A673 (cell line): ENCODE measurements at places on chromosomes 4 and X.

- DNase-seq: no peak
Observed at GRCh38 chr4:30818541-30818940, 98.4 kb downstream of the PCDH7 start.

- peak; percentile 17 for DNase-seq
Observed at GRCh38 chrX:68428431-68428830, 4.9 kb downstream of the OPHN1 start.

DNA sequence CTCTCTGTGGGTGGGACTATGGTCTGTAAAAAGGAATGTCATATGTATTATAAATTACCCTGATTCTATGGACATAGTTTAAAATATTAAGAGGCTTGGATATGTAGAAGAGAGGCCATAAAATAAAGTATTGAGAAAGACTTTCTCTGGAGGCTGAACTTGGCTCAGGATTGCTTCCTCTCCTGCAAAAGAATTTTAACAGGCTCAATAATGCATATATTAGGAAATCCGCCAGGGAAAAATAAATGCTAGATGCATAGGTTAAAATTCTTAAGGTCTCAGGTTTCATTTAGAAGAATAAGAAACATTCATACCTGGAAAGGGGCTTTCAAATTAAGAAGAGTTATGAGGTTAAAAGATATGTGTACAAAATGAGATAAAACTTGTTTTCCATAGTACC is 424.3 kb downstream of the ARAP2 start:
- no peak for DNase-seq

DNA sequence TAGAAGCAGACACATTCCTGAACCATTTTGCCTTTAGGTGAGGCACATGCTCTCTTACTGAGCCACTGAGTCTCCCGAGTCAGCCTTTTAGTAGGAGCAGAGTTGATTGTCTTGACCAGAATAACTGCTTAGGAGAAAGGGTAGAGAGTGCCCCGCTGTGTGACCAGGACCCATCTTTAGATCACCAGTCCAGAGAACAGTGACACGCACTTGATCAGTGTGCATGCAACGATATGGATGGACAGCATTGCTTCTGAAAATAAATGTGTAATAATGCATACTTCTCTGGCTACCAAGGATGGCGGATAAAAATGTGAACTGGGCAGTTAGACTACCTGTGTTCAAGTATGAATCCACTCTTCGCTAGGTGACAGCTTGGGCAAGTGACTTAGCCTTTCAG is 897.7 kb downstream of the TRIML1 start:
- DNase-seq: no peak

DNA sequence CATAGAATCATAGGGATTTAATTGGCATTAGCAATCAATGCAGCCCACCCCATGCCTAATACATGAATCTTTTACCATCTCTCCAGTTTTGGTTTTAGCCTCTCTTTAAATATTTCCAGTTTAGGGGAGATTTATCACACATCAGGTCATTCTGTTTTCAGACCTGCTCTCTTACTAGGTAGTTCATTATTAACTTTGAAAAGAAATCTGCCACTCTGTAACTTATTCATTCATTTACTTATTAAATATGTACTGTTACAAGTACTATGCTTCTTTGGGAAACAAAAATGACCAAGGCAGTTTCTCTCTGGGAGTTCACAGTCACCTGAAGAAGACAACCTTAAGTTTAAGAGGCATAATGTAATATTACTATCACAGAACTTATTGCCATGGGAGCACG is 62.1 kb downstream of the USO1 start:
- no peak for DNase-seq

GRCh38 chr4:40909363-40909876 is 159.7 kb downstream of the NSUN7 start:
- peak; percentile 91 for DNase-seq

DNA sequence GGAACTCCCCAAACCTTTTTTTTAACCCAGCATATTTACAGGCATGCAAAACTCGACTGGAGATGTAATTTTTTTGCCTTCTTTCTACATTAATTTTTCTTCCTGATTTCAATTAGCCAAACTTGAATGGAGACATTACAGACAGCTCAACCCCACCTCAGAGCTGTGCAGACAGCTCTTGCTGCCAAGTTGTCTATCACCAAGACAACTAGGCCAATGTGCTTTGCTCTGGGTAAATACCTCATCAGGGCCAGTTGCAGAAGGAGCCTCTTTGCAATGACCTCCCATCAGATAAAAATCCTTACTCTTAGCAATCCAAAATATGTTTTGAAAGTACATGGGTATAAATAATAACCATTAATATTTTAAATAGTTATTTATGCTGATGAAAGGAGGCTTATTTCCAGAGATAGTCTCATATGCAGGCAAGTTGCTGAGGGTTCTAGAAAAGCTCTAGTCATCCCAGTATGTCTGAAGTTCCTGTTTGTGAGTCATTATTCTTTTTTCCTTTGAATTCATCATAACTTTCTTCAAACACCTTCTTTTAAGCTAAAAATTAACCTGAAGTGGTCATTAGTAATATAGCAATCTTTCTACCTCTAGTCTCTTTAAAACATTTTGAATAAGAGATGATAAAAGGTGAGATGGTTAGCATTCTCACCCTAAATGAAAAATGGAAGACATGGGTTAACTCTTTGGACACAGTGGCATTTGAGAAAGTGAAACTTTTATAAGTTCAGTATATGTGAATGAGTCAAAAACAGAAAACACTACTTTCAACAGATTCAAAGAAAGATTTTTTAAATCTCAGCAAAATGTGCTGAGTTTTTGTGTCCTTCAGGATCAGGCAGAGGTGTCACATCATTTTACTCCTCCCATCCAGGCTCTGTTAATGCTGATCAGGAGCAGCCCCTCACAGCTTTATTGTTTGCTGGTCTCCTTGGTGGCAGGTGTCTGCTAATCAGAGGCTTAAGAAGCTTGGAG is 475.5 kb upstream of the FGF16 start:
- no peak for DNase-seq

- DNase-seq: no peak
Observed at GRCh38 chr4:113064244-113064643, 14.8 kb downstream of the ANK2 start.

DNA sequence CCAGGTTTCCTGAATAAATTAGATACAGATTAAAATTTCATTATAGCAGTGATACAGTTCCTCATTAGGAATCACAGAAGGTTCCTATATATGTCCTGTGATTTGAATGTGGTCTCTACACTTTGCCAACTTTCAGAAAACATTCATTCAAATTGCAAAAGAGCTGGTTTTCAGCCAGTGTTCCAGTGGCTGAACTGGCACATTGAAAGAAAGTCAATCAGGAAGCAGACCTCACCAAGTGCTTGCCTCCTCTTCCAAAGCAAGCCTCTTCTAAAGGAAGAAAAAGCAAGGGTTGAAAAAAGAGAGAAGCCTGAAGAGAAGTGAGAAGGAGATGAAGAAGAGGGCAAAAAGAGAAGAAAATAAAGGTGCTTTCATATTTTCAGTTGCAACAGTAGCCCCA is 12.7 kb downstream of the KLHL34 start:
- no peak for DNase-seq

DNA sequence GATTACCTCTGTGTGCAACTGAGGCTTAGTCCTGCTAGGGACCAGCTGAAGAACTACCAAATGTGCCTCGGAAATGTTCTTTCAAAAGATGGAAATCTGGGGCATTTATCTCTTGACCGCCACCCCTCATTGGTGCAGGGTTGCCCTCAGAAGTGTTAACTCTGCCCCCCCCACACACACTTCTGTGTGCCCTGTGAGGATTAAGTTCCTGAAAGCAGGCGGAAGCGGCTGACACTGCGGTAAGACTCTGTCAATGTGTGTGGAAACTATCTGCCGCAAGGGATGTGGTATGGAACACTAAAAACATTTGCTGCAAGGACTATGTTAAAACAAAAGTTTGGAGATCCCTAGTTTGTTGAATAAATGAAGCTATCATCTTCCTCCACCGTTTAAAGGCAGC is 106.9 kb upstream of the NDP start:
- DNase-seq: no peak

DNA sequence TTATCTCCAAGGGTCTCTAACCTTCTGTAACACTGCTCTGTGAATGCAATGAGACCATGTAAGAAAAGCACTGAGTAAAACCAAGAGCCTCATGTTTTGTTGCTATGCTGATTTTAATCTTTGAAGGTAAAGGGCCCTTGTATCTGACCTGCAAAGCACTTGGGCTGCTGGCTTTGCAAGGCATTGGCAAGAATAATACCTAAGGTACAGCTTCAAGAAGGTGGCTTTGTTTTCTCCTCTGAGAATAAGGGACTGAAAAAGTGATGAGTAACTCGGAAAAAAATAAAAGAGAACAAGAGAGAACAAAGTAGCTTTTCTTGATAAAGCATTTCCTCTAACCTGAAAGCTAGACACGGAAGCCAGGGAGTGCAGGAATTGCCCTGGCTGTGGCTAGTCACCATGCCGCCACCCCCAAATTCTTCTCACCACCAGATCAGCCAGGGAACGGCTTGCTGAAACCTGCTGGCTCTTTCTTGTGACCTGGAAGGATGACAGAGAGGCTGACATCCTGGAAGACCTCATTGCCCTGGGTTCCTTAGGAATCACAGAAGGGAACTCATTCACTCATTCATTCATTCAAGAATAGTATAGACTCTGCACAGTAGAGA is 41.8 kb upstream of the HS3ST1 start:
- no peak for DNase-seq

- DNase-seq: peak; percentile 85
Observed at GRCh38 chrX:39755143-39756032, 342.4 kb downstream of the BCOR start.

DNA sequence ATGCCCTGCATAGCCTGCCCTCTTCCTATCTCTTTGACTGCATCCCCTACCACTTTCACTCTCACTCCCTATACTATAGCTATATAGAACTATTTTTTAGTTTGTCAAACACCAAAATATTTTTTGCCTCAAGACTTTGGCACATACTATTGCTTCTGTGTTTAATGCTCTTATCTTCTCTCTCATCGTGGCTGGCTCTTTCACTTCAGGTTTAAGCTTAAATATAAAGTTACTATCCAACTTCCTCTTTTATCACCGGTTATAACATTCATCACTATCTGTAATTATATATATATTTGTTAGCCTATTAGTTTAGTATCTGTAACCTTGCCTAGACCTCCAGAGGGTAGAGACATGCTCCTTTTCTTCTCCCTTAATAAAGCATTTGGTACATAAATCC is 11.5 kb upstream of the HMGB2 start:
- no peak for DNase-seq

- peak; percentile 40 for DNase-seq
Observed at GRCh38 chrX:130108647-130109428, 1.5 kb downstream of the ELF4 start.

- DNase-seq: no peak
Observed at GRCh38 chrX:128664211-128664610, 612.0 kb upstream of the ACTRT1 start.

GRCh38 chr4:38691251-38692008 is 27.4 kb downstream of the KLF3 start:
- DNase-seq: no peak

DNA sequence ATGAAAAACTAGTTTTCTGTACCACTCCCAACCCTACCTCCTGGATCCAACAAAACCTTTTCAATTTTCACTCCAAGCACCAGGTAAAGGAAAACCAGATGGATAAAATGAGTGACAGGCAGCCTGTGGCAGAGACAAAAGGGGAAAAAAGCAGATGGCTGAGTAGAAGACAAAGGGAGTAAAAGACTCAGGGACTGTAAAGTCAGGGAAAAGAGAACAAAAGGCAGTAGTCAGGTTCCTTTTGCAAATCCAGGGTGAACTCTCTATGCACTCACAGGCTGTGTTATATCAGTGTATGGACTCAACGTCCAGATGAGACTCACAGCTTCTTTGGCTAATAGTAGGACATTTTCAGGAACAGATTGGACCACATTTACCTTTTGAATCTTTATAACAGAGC is 54.2 kb downstream of the QRFPR start:
- no peak for DNase-seq

- peak; percentile 78 for DNase-seq
Observed at GRCh38 chrX:51614353-51615012, 4.2 kb downstream of the CENPVL3 start.

DNA sequence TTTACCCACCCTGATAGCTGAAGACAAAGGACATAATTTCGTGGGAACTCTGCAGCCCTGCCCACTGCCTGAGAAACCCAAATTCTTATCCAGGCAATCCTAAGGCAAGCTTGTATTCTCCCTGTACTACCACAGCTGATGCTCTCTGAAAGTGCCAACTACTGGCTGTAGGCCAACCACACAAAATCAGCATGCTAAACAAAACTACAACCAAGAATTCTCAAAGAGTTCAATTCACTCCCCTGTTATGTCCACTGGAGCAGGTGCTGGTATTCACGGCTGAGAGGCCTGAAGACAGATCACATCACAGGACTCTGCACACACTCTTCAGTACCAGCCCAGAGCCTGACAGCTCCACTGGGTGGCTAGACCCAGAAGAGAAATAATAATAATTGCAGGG is 375.9 kb upstream of the NDST4 start:
- no peak for DNase-seq

- DNase-seq: no peak
Observed at GRCh38 chrX:136880003-136880451, 498 bp downstream of the RBMX start.

GRCh38 chr4:5793514-5793913 is 82.5 kb downstream of the EVC start:
- no peak for DNase-seq

DNA sequence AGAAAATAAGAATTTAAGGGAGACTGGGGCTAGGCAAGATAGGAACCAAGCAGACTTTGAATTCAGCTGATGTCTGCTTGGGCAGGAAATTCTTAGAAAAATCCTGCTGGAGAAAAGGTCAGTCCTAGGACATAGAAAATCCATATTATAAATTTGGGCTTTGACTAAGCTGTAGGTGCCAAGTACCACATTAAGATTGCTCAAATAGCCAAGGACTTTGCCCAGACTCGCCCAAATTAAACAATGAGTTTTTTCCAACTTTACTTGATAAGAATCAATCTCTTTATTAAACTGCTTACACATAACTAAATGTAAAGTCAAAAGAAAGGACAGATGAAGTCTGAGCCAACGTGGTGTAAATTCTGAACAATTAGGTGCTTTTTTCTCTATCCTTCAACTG is 95.4 kb downstream of the FUNDC1 start:
- no peak for DNase-seq

DNA sequence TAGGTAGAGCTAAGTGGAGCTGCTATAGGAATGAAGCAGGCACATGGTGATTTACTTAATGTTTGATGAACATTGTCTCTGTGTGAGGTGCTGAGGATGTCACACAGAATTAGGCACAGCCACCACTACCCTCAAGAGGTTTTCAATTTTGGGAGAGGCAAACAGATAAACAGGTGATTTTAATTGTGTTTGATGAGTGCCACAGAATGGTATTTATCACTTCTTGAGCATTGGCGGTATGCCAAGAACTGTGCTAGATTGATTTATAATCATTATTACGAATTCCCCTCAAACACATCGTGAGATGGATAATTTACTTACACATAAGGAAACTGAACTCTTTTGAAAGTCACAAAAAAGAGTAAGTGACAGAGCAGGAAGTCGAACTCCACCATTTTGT is 74.8 kb downstream of the FREM3 start:
- DNase-seq: no peak
